Caco-2 (cell line): ENCODE measurements at places on chromosomes 4 and X.

DNA sequence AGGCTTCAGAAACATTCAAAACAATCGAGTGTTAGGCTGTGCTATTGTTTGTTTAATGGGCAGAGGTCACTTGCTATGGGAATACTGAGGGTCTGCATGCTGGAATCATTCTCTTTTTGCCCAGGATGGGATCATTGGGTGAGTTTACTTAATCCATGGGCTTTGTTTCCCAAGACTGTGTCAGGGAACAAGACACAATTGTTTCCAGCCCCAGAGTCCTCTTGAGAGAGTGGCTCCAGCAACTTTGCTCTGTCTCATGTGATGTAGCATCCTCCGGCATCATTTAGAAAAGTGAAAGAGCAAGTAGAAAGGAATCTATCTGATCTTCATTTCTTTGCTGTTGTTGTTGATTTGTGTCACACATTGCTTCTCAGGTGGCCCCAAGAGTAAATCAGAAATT lies 1.8 kb downstream of the TENM3 start:
- no peak for DNase-seq

DNA sequence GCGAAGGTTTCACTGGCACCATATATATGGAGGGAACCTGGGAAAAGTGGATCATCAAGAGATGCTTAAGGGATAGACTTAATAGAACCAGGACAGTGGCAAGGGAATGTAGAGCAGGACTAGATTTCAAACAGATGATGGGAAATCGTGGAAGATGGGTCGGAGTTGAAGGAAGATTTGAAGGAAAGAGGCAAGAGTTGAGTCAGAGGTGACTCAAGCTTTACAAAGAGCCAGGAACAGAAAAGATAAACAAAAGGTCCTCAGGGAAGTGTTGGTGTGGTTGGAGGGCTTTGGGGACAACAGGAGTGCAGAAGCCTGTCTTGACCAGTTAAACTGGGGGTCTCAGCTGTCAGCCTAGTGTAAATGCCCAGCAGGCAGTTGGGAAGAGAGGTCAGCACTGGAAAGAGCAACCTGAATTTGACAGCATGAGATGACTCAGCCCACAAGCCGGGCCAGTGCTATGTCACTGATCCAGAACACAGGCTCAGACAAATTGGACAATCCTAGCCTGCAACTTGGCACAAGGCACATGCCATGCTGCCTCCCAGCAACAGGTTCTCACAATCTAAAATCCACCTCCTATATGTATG lies 230.5 kb downstream of the IDS start:
- no peak for DNase-seq

- no peak for DNase-seq
Observed at GRCh38 chr4:86845593-86845992, 3.6 kb downstream of the SLC10A6 start.

DNA sequence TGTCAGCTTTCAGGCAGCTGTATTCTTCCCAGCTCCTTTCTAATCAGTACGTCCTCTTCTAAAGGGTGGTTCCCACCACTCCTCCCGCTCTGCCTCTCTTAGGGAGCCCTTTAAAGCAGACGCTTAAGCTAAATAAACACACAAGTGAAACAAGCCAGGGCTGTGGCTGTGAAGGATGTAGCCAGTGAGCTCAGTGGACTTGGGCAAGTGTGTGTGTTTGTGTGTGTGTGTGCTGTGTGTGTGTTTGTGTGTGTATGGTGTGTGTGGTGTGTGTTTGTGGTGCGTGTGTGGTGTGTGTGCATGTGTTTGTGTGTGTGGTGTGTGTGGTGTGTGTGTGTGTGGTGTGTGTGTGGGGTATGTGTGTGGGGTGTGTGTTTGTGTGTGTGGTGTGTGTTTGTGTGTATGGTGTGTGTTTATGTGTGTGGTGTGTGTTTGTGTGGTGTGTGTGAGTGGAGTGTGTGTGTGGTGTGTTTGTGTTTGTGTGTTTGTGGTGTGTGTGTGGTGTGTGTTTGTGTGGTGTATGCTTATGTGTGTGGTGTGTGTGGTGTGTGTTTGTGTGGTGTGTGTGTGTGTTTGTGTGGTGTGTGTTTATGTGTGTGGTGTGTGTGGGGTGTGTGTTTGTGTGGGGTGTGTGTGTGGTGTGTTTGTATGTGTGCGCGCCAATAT lies 283.3 kb downstream of the PTTG2 start:
- no peak for DNase-seq

DNA sequence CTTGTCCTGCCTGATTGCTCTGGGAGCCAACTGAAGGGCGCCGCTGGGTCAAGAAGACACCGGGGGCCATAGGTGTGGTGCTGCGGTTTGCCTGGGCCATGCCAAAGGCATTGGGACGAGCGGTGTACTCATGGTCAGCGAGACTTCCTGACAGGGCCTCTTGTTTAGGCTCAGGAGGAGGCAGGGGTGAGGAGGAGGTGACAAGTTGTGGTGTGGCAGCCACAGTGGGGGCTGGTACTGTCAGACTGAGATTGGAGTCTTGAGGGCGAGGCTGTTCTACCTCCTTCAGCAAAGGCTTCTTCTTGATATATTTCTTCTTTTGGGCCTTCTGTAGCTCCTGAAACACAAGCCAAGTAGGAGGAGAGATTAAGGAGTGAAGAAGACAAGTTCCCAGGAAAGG lies 104.1 kb downstream of the PHF8 start:
- DNase-seq: no peak

- DNase-seq: no peak
Observed at GRCh38 chr4:111630705-111631104, 514.5 kb upstream of the FAM241A start.

DNA sequence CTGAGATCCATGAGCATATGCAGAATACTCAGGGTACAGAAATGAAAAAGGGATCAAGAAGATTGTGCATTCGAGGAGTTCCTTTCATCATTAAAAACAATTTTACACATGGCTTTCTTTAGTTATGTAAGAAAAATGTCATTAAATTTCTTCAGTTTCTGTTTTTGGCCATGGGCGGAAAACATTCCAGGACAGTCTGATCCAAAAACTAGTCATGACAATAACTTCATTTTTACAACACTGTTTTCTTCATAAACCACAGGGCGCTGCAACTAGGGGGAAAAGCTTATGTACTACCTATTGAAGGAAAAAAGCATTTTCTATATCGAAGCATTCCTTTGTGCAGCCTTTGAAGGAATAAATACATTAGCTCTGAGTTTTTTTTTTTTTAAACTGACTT lies 28.2 kb downstream of the IL13RA1 start:
- DNase-seq: no peak

DNA sequence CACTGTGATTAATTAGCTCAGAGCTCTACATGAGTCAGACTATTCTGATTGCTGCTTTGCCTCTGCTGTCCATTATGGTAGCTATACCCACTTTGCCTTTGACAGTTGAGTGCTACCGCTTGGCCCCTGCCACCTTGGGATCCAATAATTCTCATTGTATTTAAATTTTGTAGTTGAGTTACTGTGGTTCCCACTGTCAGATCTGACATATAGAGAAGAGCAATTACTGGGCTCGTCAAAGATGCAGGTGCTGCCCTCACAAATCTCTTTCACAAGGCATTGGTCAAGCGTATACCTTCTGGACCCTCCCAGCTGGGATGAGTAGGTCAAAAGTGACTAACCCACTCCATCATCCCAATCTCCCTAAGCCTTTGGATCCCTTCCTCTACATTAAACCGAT lies 18.3 kb upstream of the PRDM8 start:
- no peak for DNase-seq

DNA sequence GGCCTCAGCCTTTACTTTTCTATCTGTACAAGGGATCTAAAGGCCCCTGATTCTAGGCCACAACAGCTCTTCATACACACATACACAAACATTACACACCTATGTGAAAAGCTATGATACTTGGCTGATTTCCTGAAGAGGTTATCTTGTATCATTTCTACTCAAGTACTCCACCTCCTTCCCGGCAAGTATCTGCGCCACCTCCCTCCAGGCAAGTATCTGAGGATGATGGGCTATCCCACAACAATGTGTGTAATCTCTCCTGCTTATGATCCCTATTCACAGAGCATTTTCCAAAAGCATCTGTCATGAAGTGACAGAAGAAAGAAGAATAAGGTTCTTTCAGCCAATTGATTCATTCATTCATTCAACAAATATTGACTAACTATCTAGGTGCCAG lies 36.8 kb downstream of the AFAP1 start:
- DNase-seq: no peak

- no peak for DNase-seq
Observed at GRCh38 chr4:37675587-37676290, 10.4 kb downstream of the RELL1 start.

GRCh38 chr4:151887031-151887815 lies 126.4 kb upstream of the GATB start:
- no peak for DNase-seq

DNA sequence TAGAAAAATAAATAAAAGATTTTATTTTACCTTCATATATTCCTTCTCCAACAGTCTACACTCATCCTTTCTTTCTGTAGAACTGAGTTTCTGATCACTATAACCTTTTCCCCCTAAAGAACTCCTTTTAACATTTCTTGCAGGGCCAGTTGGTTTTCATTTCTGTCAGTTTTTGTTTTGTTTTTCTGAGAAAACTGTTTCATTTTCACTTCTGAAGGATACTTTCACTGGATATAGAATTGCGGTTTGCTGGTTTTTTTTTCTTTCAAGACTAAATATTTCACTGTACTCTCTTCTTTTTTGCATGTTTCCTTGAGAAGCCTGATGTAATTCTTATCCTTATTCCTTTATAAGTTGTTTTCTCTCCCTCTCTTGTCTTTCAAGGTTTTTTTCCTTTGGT lies 90.4 kb upstream of the EOLA2 start:
- DNase-seq: no peak

DNA sequence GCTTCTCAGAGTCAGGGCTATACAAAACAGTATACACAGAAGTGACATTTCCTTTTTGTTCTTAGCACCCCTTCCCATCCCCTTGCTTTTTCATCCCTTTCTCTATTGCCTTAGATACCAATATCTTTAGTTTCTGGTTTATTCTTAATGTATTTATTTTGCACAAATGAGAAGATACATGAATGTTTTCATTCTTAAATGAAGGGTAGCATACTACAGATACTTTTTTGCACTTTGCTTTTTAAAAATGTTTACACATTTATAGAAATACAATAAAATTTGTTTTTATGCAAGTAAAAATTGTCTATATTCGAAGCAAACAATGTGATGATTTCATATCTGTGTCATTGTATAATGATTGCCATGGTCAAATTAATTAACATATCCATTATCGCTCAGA lies 33.1 kb downstream of the TSPAN7 start:
- DNase-seq: no peak

DNA sequence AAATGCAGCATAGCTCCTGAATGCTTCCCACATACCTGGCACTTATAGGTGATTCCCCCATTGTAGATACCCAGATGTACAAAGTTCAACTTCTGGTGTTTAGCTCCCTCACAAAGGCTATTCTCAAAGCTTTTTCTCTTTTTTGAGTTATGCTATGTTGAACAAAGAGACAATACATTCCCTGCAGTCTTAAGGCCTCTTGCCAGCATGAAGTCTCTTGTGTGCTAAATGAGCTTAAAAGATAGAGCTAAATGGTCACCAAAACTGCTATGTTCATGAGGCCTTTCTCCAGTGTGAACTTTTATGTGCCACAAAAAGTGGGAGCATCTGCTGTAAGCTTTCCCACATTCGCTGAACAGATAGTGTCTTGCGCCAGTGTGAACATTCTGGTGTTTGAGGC lies 111.2 kb upstream of the TMEM47 start:
- DNase-seq: no peak

DNA sequence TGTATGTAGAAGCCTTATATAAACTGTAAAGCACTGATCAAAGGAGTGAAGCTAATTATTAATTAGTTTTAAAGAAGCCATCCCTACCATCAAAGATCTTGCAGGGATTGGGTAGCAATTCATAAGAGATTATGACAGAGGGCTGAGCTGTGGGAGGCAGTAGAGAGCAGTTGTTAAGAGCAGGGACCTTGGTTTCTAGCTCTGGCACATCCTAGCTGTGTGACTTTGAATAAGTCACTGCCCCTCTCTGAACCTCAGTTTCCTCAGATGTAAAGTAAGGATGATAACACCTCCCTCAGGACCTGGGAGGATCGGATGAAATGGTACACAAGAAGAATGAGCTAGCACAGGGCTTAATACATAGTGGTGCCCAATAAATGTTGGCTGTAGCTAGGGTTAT lies 45.4 kb downstream of the APLN start:
- peak; percentile 20 for DNase-seq

DNA sequence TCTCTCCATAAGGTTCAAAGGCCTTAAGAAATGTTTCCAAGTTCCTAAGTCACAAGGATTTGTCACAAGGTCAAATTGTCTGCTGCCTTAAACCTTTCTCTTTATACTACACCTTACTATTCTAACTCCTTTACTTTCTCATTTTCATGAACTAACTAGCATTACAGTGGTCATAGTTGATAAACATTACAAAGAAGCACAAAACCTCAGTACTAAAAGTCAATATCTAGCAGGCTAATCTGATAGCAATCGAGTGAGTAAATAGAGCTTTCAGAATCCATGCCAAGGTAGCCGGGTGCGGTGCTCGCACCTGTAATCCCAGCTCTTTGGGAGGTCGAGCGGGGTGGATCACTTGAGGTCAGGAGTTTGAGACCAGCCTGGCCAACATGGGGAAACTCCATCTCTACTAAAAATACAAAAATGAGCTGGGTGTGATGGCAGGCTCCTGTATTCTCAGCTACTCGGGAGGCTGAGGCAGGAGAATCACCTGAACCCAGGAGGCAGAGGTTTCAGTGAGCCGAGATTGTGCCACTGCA lies 510.0 kb downstream of the GBA3 start:
- DNase-seq: no peak

DNA sequence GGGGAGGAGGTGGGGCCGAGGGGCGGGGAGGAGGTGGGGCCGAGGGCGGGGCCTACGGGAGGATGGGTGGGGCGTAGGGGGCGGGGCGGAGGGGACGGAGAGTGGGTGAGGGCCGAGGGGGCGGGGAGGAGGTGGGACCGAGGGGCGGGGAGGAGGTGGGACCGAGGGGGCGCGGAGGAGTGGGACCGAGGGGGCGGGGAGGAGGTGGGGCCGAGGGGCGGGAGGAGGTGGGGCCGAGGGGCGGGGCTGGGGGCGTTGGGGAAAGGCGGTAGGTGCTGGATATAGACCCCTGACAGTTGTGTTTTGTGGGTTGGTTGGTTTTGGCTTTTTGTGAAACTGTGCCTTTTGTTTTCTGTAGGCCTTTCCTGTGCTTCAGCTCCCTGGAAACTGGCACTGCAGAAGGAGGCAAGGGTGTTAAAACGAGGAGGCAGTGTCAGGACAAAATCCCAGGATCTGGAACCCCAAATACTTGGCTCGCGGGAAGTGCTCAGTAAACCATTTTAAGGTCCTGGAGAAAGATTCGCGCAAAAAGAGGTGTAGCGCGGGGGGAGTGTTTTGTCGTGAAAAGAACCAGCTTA lies 580 bp upstream of the MMGT1 start:
- DNase-seq: peak; percentile 57

GRCh38 chr4:3416821-3417221 lies 24.9 kb upstream of the HGFAC start:
- DNase-seq: no peak
